ENCODE measurements at places on chromosomes 5 and 9. TPM values are rescaled to one million over a fixed set of nuclear protein-coding genes. Genes with fewer than 3 reads are reported as not detected.
A peak's percentile ranks its signal among the peaks of the same experiment; 100 is the strongest.

Gene S100Z
- total RNA-seq = not detected

Gene OTULINL
- 19.6 TPM for total RNA-seq

Gene SLC6A18
- not detected for total RNA-seq

Gene MYOT
- total RNA-seq = not detected

Gene KIF4B
- total RNA-seq = not detected

- DNase-seq = peak; percentile 98
Measured at GRCh38 chr5:37552770-37553719, 173.9 kb downstream of the WDR70 start.

- DNase-seq = no peak
Measured at GRCh38 chr5:52504584-52505240, 283.0 kb upstream of the ITGA1 start.

DNA sequence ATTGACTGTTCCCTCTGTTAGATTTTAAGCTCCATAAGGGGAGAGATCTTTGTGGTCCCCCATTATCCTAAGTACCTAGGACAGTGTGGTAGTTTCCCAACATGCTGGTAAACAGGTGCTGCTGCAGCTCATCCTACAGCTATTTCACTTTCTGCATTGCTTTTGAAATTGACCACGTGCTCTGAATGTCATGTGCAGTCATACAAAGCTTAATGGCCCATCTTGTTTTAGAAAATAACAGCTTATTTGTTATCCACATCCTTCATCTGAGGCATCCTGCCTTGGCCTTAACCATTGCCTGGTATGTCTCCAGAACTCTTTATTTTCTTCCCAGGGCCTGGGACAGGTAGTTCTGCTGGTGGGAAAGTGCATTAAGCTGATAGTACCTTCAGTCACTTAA lies 14.7 kb downstream of the PIK3R1 start:
- DNase-seq = no peak

- no peak for DNase-seq
Measured at GRCh38 chr9:78127279-78128225, 95.9 kb upstream of the GNAQ start.

DNA sequence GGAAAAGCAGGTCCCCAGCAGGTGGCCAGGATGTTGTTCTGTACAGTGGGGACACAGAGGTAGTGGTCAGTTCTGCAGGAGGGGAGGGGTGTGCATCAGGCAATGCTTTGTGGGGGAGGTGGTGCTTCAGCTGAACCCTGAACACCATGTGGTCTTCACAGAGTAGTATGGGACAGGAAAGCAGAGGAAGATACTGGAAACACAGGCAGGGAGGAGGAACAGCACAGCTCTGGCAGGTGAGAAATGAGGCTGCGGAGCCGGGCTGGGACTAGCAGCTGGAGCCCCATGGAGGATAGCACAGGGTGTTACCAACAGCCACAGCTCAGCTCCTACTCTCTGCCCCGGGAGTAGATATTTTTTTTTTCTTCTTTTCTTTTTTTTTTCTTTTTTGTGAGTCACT lies 161.5 kb downstream of the ENTREP1 start:
- DNase-seq = no peak

DNA sequence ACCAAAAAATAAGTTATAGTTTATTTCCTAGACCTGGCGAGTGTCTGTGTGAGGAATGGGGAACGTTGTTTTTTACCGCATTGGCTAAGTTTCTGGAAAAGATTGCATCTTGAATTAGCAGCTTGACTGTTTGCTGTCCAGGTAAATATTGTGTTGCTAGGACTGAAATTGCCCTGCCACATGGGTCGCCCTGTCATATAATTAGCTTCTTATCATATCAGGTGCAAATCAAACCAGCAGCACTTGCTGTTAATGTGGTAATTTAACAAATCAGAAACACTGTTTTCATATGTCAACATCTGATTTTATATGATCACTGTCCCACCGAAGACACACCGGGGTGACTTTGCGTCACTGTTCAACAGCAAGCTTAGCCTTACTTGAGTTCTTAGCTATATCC lies 63.7 kb upstream of the ZNF622 start:
- DNase-seq = no peak

DNA sequence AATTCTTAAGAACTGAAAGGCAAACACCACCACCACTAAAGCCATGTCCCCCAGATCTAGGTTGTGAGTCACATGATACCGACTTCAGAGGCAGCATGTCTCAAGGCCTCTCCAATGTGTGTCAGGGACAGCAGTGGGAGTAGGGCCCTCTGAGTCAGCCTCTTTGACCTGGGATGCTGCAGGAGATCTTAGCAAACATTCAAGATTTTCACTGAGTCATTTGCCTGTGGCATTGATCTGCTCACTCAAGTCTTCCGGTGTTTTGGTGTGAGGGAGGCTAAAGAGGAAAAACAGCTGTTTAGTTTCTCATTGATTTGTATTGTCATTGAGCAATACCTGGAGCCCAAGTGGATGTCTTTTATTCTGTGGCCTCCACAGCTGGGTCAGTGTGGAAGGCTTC lies 36.1 kb downstream of the TMC1 start:
- peak; percentile 95 for DNase-seq

GRCh38 chr5:37396352-37396751 lies 17.2 kb downstream of the WDR70 start:
- DNase-seq = no peak

Data from fibroblast of villous mesenchyme (primary cell).